ENCODE measurements at places on chromosomes 3 and 15.

GRCh38 chr3:143222505-143222904 is 102.9 kb downstream of the CHST2 start:
- DNase-seq = no peak

DNA sequence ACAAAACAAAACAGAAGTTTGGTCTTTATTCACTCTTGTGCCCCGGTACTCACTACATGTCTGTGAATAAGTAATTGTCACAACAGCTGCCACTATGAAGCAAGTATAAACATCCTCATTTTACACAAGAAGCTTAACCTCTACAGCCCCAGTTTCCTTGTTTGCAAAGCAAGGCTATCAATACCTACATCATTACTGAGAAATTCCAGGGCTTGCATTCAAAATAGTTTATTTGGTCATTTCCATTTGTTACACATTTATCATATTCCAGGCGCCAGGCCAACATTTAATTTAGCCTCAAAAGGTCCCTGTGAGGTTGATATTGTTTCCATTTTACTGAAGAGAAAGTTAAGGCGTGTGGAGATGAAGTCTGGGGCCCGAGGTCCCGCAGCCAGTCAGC is 161.4 kb upstream of the LRTM1 start:
- DNase-seq = no peak

GRCh38 chr3:124780356-124780755 is 50.1 kb downstream of the UMPS start:
- DNase-seq = no peak

GRCh38 chr3:150114873-150115540 is 144.3 kb upstream of the PFN2 start:
- DNase-seq = no peak

- no peak for DNase-seq
Measured at GRCh38 chr3:73213896-73214295, 152.4 kb downstream of the EBLN2 start.

DNA sequence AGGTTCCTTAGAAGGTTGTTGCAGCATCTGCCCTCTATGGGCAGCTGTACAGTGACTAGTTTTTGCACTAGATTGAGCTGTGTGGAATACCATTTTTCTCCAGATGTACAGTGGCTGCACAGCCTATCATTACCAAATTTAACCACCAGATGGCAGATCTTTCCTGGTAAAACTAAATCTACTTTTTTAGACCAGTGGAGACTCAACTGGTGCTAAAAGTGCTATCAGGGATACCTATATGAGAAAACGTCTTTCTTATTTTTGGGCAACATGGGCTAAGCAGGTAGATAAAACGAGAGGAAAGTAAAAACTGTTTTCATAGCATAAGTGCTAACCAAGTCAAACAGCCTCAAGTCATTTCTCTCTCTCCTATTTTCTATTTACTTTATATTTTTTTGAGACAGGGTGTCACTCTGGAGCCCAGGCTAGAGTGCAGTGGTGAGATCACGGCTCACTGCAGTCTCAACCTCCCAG is 21.2 kb downstream of the IGSF10 start:
- peak; percentile 57 for DNase-seq

- no peak for DNase-seq
Measured at GRCh38 chr3:119230071-119230470, 10.6 kb downstream of the B4GALT4 start.

- DNase-seq = no peak
Measured at GRCh38 chr15:92943581-92943980, 43.5 kb downstream of the CHD2 start.

DNA sequence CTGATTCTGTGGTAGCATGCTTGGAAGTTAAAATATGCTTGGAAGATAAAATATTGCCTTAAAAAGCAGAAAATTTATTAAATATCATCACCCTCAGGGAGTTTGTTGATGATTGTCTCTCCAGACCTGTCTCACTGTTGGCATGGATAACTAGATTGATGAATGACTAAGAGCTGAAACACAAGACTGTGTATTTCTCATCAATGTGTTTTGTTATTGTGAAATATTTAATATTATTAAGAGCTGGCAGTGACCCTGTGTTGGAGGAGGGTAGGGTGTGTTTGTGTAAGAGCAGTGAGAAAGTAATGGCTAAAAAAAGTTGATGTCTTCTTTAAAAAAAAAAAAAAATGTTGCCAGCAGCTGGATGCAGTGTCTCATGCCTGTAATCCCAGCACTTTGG is 82.2 kb downstream of the ITPR1 start:
- DNase-seq = no peak

DNA sequence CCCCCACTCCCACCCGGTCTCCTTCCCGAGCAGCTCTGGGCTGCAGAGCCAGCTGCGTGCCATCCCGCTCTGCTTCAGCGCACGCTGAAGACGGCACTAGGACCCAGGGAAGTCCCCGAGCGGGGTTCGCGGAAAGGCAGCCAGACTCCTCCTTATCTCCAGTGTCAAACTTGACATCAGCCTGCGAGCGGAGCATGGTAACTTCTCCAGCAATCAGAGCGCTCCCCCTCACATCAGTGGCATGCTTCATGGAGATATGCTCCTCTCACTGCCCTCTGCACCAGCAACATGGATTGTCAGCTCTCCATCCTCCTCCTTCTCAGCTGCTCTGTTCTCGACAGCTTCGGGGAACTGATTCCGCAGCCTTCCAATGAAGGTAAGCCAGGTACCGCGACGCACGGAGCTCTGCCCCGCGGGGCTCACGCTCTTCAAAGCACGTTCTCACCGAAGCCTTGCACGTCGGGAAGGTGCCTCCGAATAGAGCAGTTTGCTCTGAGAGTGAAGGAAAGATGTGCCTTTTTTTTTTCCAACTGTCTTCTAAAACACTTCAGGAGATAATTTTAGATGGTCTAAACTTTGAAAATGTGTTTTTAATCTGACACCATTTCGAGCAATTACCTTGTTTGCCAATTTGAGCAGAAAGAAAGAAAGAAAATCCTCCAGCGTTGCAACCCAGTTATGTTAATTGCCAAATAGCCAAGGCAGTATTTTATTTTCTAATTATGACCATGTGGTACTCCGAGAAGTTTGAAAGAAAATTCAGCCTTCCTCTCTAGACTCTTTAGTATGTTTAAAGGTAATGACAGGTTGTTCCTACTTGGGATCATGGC is at the start of gene EPHA3:
EPHA3 (plus strand) TSS at position 161 of the 830 bp plus-strand sequence; CDS start at position 289, 128 bp downstream.
- peak; percentile 16 for DNase-seq

GRCh38 chr3:4462369-4463040 is 4.6 kb downstream of the SUMF1 start:
- DNase-seq = no peak

DNA sequence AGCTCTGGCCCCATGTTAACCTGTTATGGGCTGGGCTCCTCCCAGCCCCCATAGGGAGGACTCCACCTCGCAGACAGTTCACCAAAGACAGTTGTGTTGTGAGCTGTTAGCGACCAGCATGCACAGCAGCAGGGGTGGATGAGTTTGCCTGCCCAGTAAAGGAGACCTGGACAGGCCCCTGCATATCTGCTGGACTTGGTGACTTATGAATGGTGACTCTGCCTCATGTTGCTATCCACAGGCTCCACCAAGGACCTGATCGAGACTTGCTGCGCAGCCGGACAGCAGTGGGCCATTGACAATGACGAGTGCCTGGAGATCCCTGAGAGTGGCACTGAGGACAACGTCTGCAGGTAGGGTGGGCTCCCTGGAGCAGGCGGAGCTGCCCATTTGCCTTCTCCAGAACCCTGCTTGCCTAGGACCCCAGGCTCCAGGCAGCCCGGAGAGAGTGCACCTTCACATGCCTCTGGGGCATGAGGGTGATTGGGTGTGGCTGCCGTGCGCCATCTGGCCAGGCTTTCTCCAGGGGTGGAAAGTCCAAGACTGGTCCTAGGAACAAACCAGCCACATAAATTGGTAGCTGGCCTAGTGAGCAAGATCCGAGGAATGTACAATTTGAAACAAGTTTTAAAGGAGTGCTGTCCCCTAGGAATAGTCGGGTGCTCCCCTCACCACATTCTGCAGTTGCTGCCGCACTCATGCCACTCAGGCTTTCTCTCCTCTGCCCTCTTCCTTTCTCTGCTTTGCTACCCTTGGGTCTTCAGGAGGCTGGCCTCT is 59.1 kb downstream of the FBLN2 start:
- no peak for DNase-seq

- DNase-seq = no peak
Measured at GRCh38 chr15:78879517-78880241, 7.0 kb downstream of the MORF4L1 start.

- DNase-seq = no peak
Measured at GRCh38 chr3:193851428-193851847, 258.4 kb downstream of the OPA1 start.

- DNase-seq = no peak
Measured at GRCh38 chr15:77581896-77582569, 50.7 kb downstream of the LINGO1 start.

DNA sequence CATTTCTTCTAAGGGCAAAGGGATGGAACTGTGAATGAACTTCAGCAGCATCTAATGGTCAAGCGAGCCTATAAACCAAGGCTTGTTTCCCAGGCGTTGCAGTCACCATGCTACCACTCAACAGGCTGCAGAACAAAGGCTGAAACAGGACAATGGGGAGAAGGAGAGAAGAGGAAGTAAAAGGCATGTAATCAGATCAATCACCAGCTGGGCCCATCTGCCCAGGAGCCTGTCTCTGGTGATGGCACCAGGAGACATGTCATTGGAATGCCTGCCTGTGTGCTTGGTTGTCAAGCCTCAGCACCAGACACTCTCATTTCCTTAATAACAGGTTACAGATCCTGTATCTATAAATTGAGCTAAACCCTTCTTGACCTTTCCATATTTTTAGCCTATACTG is 81.7 kb upstream of the UMPS start:
- DNase-seq = no peak

GRCh38 chr3:131053043-131053859 is 26.6 kb downstream of the NEK11 start:
- no peak for DNase-seq

DNA sequence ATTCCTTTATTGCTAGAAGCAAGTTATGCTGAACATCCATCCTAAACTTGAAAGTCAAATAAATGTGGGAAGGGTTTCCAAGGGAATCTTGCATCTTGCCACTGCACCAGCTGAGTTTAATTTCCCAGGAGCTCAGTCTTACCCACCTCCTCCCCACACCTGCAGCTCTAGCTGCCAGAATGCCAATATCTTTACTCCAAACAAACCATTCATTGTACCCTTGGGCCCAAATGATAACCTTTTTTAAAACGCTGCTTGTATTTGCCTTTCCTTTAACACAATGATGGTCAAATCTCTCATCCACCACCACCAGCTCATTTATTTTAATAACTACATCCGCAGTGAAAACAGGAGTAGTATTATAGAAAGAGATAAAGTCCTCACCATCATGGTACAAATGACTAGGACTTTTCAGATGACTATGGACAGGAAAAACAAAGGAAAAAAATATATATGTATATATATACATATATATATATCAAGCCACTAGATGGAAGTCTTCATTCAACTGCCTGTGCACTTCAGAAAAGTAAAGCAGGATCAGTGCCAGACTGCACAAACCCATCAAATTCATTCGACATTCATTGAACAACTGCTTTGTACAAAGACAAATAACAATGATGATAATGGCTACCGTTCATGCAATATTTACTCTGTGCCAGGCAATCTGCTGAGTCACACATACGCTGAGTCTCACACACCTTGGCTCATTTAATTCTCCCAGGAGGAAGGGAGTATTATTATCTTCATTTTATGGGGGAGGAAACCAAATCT is 44.0 kb downstream of the BFSP2 start:
- peak; percentile 56 for DNase-seq

DNA sequence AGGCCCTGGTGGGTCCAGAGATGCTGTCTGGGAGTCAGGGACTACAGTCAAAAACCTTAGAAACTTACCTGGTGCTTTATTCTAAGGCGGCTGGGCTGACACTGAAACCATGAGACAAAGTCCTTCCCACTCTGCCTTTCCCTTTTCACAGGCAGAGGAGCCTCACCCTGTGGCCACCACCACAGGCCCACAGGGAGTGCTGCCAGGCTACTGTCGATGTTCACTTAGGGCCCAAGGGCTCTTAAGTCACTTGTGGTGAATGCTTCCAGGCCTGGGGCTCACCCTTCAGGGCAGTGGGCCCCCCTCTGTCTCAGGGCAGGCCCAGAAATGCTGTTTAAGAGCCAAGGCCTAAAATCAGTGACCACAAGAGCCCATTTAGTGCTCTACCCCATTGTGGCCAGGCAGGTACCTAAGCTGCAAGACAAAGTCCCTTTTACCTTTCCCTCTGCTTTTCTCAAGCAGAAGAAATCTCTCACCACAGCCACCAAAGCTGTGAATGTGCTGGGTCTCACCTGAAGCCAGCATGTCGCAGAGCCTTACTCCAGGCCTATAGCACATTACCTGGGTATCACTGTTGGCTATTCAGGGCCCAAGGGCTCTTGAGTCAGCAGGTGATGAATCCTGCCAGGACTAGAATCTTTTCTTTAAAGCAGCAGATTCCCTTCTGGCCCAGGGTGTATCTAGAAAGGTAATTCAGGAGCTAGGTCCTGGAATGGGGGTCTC is 39.5 kb upstream of the GOLGA6B start:
- DNase-seq = no peak

DNA sequence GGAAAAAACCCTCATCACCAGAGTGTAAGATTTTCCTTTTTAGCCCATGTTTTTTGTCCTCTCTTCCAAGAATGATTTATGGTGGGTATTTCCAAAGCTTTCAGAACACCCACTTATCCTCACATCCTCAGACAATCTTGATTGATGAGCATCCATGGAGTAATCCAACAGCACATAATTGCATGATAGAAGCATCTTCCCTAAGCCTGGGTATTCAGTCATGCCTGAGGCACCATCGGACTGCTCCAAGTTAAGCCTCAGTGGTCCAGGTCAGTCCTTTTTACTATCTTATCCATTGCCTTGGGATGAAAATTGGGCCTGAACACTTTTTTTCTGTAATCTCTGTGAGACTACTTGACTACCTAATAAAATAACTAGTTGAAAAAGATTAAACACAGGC is 676.0 kb upstream of the SEMA6D start:
- no peak for DNase-seq

DNA sequence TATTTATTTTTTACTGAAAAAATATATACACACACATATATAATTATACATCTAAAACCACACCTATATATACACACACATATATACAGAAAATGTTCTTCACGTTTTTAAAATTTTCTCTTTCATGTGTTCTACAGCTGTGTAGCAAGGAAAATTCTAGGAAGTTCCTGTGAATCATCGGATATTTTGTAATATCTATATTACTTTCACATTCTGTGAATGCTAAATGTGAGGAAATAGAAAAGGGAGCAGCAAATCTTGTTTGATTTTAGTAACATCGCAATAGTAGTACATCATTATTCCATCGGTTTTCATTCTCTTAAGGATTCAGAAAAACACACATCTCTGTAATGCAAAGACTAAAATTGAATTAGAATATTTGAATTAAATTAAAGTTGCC is 836.8 kb upstream of the NECTIN3 start:
- DNase-seq = no peak

- DNase-seq = no peak
Measured at GRCh38 chr3:188830893-188831292, 340.9 kb upstream of the TPRG1 start.

- no peak for DNase-seq
Measured at GRCh38 chr3:105466072-105466471, 99.4 kb downstream of the ALCAM start.

Measured in NCI-H1694 treated with DMSO at 0.1 percent for 48 hours (cell line).